Activated T-cell treated with anti-CD3 and anti-CD28 coated beads for 1 hour (primary cell): ENCODE measurements at places on chromosomes 7 and 10.

DNA sequence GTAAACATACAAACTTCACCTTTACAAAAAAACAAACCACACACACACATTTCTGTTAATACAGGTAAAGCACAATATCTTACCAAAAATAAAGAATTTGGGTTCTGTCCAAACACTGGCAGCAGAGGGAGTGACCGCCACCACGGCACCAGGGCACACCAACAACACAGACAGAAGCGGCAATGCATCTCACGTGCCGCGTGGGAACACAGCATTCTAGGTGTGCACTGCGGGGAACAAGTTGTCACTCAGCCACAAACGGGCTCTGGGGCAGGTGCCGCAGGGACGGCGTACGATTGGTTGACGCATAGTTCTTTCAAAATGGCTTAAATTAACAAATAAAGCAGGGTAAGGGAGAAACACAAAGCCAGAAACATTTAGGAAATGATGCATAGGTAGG, 22.3 kb downstream of the PDGFA start:
- DNase-seq, result no peak

- no peak for DNase-seq
These were observed 230.1 kb downstream of the CALN1 start for GRCh38 chr7:72182036-72182435.

DNA sequence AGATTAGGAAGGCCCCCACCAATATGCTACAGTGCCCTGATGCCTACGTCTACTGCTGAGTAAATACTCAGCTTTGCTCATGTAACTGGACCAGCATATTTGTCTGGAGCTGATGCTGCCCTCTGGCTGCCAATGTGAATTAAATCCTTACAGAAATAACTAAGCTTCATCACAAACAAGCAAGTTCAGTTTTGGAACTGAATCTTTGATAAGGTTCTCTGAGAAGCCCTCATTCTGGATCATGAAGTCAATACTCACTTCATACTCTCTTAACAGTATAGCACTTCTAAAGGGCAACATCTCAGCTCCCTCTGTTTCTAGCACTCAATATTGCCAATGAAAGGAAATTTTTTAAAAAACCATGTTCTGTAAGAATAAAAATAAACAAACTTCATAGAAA, 246.7 kb downstream of the ETV1 start:
- DNase-seq, result no peak

- no peak for DNase-seq
These were observed 12.8 kb downstream of the IFIT2 start for GRCh38 chr10:89314676-89315075.

DNA sequence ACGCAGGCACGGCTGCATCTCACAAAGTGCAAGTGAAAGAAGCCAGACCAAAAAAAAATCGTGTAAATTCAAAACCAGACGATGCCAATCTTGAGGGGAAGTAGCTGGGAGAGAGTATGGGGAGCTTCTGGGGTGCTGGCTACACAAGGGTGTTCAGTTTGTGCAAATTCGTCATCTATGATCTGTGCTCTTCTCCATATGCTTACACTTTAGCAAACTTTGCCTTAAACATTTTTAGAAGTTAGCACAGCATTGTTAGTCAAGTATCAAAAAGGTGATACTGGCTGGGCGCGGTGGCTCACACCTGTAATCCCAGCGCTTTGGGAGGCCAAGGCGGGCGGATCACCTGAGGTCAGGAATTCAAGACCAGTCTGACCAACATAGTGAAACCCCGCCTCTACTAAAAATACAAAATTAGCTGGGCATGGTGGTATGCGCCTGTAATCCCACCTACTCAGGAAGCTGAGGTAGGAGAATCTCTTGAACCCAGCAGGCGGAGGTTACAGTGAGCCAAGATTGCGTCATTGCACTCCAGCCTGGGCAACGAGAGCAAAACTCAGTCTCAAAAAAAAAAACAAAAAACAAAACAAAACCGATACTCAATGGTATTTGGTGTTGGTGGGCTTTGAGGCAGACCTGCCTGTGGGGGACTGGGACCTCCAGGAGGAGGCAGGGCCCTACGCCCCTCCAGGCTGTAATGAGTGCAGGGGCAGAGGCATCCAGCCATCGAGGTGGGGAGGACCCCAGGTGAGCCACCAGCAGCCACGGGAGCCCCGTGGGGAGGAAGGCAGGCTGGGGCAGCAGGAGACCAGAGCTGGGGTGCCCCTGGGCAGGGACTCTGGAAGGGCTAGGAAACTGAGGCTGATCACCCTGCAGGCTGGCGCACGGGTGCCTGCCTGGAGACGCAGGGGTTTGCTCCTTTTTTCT, 150.0 kb downstream of the PRKAG2 start:
- DNase-seq, result no peak

- no peak for DNase-seq
These were observed 13.5 kb downstream of the BHLHA15 start for GRCh38 chr7:98224701-98225181.
